ENCODE measurements at places on chromosomes 2 and 18.

DNA sequence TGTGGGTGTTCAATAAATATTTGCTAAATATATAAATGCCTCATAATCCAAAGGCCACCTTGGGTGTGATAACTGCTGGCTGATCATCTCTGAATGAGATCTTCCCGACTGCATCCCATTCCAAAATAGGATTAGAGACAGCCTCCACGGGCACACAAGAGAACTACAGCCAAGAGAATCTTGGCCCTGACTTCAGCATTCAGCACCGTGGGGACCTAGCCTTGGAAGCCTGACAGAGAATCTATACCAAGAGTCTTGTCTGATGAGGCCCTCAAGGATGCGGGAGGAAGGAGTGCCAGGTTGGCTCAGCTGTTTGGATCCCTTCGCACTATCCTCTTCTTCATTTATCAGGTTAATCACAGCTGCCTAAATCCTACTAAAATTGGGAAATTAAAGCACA is 85.8 kb downstream of the RBM43 start:
- no peak for DNase-seq

GRCh38 chr2:8487461-8487932 is 194.4 kb upstream of the ID2 start:
- peak; percentile 49 for DNase-seq

GRCh38 chr2:54012538-54013141 is 41.8 kb upstream of the PSME4 start:
- DNase-seq, result no peak

- no peak for DNase-seq
Observed at GRCh38 chr18:46429649-46430224, 227.3 kb downstream of the LOXHD1 start.

DNA sequence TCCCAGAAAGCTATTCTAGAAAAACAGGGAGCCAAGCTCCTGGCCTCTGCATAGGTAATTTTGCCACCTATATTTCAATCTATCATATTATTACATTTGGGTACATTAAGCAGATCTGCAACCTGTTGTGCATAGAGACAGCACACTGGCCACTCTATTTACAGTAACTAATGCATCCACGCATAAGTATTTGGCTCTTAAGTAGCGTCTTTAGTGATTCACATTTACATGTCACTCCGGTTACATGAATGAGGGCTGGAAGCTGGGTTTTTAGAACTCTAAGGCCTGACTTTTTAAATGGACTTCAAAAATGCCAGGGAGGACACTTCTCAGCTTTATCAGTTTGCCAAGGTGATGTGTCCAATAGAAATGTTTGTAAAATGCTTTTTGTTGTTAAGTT is 97.7 kb downstream of the NYAP2 start:
- DNase-seq, result no peak

GRCh38 chr2:43032213-43033015 is 194.0 kb downstream of the ZFP36L2 start:
- peak; percentile 82 for DNase-seq

- no peak for DNase-seq
Observed at GRCh38 chr2:239908744-239909143, 116.4 kb downstream of the NDUFA10 start.

DNA sequence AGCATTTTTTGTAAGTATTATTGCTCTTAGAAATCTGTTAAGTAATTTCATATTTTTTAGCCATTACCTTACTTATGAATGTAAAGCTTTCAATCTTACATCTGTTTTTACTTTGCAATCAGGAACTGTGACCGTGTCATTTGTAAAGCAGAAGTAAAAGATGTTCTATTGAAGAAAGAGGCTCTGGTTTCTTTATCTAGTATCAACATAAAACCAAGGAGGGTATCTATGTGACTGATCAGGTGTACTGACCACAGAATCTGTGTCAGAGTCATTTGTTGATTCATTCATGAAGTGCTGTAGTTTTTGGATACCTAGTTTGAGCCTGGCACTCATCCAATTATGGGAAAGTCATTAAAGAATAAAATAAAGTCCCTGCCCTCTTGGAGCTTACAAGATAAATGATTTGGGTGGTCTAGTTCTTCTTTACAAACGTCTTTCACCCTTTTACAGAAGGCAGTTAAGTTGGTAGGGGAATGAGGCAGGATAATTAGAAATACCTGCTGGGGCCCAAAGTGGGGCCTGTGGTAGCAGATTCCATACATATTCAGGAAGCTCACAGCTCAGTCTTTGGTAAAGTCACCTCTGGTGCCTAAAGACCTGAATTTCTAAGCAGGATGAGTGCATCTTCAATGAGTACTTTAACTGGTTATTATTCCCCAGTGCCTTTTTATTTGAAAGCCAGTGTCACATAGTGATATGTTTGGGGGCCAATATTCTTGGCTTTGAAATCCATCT is 260.6 kb upstream of the NT5C1B start:
- no peak for DNase-seq

- DNase-seq, result peak; percentile 53
Observed at GRCh38 chr2:192195548-192196418, 1.1 kb upstream of the TMEFF2 start.

- no peak for DNase-seq
Observed at GRCh38 chr2:195559431-195559914, 97.6 kb upstream of the SLC39A10 start.

DNA sequence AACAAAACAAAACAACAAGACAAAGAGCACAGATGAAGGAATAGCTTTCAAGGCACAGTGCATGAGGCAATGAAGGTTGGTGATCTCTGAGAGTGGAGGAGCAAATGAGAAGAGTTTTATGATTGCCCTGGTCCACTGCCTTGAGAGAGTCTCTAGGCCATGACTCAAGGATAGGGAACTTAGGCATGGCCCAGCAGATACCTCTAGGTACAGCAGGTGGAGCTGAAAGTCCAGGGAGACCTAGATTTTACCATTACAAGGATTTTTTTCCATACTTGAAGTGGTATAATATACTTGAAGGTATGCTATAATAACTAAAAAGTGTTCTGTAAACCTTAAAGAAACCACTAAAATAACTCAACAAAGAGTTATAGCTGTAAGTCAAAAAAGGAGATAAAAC is 239.5 kb upstream of the KLHL29 start:
- DNase-seq, result no peak

DNA sequence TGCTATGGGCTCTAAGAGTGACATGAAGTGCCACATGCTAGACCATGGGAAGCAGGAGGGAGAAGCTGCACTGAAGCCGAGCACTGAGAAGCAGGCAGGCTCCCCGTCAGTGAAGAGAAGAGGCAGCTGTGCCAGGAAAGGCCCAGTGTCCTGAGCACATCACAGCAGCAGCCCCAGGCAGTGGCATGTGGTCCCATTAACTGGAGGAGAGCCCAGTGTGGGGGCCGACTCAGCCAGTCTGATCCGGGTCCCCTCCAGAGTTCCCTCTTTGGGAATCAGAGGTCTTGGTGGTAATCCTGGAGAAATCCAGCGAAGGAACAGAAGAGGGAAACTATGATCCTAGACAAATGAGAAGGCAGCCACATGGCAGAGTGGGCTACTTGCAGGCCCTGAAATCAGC is 96.7 kb upstream of the ACAA2 start:
- no peak for DNase-seq

GRCh38 chr18:9854801-9855676 is 30.7 kb upstream of the TXNDC2 start:
- no peak for DNase-seq

- no peak for DNase-seq
Observed at GRCh38 chr2:23523373-23524260, 138.6 kb downstream of the KLHL29 start.

- no peak for DNase-seq
Observed at GRCh38 chr18:3458952-3459853, 9.2 kb downstream of the TGIF1 start.

DNA sequence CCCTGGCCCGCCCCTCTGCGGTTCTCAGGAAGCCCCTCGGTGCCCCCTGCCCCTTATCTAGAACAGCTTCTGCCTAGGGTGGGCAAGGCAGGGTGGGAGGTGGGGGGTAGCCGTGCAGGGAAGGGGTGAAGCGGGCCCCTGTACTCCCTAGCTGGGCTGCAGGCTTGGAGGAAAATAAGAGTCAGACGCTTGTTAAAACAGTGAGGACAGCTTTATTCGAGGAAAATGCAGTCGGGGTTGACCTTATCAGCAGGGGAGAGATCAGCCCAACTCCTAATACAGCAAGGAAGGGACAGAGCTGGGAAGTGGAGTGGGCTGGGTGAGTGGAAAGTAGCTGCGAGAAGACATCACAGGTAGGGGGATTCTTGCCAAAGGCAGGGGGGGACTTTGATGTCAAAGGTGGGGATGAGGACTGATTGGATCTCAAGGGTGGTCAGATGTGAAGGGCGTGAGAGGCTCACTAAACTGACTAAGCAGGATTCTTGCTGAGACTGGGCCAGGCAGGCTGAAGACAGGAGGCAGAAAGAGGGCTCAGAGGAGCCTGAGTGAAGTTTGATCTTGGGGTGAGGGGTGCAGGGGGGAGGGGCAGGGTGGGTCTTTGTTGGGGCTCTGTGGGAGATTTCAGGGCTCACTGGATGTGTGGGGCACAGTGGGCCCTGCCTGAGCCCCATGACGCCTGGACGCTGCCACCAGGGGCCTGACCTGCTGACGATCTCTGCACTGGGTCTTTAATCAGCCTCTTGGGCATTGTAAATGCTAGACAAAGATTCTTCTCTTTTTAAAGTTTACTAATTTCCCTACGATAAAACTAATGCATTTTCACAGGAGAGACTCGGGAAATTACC is 29.9 kb downstream of the HPCAL1 start:
- no peak for DNase-seq

DNA sequence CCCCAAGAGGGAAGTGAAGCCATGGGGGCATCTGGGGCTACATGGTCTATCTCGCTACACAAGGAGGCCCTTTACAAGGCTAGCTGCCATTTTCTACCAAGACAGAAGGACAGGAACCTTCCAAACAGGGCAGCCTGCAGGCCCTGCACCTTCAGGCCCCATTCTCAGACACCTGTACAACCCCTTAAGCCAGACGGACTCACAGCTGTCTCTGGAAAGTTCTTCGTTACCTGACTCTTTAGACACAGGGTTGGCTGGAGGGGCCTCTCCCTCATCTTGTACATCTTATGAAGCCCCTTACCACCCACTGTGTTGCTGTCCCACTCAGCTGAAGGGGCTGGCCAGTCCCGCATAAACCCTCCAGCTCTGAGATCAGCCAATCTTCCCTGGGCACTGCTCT is 17.2 kb downstream of the TMEM127 start:
- no peak for DNase-seq

GRCh38 chr2:206993964-206994363 is 54.6 kb downstream of the CPO start:
- no peak for DNase-seq

DNA sequence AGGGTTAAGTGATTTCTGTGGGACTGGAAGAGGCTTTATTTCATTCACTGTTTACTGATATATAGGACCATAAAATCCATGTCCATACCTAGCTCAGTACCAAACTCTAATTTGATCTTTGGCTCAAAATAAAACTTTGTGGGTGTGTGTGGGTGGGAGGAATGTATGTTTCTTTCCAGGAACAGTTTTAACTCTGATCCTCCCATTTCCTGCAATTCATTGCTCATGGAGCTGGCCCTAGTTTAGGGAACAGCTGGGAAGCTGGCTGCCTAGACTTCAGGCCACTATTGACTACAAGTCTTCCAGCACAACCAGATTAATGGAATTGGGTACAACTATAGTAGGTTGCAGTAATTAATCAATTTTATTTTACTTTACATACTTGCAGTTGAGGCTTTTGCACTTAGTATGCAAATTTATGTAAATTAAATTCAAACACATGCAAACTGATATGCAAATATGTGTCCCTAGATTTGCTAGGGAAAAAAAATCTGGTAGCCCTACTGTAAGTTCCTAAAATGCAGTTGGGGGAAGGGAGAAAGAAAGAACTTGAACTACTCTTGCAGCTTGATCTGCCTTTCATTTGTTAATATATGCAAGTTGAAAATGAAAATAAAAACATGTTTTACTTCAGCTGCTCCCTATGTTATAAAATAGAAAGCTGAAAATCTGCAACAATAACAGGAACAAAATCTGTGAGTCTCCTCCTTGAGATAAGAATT is 1070.3 kb upstream of the CELF4 start:
- DNase-seq, result no peak

GRCh38 chr2:238596571-238597551 is 170.1 kb downstream of the ASB1 start:
- DNase-seq, result no peak

DNA sequence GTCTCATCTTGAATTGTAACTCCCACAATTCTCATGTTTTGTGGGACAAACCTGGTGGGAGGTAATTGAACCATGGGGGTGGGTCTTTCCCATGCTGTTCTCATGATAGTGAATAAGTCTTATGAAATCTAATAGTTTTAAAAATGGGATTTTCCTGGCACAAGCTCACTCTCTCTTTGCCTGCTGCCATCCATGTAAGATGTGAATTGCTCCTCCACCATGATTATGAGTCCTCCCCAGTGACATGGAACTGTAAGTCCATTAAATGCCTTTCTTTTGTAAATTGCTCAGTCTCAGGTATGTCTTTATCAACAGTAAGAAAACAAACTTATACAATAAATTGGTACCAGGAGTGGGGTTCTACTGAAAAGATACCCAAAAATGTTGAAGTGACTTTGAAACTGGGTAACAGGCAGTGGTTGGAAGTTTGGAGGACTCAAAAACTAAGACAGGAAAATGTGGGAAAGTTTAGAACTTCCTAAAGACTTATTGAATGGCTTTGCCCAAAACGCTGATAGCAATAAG is 601.4 kb downstream of the ZEB2 start:
- no peak for DNase-seq

- DNase-seq, result peak; percentile 69
Observed at GRCh38 chr18:32093102-32093511, 1.4 kb downstream of the RNF138 start.

GRCh38 chr2:137893145-137893544 is 71.1 kb upstream of the HNMT start:
- DNase-seq, result no peak

DNA sequence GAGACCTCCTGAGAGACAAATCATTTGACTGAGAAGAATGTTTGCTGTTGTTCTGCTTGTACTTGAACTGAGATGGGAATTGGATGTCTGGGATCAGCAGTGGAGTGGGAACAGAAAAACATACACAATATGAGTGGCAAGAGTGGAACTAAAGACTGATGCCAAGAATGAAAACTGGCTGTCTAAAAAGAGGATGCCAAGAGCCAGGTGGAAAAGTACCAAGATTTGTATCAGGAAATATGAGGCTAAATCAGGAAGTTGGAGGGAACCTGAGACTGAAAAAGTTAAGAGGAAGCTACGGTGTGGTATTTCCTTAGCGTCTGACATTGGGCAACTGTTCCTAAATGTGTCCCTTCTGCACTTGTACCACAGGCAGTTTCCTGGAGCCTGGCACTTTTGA is 440.9 kb upstream of the CELF4 start:
- DNase-seq, result no peak

- no peak for DNase-seq
Observed at GRCh38 chr2:205190528-205190927, 491.8 kb upstream of the NRP2 start.

DNA sequence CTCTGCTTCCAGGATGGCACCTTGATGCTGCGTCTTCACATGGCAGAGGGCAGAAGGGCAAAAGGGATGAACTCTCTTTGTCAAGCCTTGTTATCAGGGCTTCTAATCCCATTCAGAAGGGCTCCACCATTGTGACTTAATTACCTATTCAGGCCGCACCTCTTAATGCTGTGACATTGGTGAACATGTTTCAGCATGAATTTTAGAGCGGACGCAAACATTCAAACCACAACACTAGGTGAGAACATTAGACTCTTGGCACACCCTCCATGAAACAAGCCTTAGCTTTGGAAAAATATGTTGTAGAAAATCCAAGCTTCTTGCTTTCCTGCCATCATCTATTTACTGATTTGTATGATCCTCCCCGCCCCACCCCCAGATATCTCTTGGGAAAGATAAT is 17.9 kb downstream of the DAW1 start:
- DNase-seq, result no peak
